ENCODE measurements at places on chromosomes 2 and 18.

DNA sequence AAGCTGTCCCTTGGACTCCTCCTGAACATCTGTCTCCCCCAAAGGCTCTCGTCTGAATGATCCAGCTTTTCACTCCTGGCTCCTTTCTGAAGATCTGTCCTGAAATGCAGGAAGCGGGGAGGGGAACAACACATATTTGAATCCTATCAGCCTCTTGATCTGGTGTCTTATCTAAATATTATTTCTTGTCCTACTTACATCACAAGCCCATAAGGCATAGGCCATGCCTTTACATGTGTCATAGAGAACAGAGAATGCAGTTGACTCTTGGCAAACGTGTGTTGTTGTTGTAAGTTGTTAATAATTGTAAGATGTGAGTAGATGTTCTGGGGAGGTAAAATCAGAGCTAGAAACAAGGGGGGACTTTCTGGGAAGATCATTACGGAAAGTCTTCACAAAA, 57.4 kb downstream of the GATA6 start:
- no peak for DNase-seq

DNA sequence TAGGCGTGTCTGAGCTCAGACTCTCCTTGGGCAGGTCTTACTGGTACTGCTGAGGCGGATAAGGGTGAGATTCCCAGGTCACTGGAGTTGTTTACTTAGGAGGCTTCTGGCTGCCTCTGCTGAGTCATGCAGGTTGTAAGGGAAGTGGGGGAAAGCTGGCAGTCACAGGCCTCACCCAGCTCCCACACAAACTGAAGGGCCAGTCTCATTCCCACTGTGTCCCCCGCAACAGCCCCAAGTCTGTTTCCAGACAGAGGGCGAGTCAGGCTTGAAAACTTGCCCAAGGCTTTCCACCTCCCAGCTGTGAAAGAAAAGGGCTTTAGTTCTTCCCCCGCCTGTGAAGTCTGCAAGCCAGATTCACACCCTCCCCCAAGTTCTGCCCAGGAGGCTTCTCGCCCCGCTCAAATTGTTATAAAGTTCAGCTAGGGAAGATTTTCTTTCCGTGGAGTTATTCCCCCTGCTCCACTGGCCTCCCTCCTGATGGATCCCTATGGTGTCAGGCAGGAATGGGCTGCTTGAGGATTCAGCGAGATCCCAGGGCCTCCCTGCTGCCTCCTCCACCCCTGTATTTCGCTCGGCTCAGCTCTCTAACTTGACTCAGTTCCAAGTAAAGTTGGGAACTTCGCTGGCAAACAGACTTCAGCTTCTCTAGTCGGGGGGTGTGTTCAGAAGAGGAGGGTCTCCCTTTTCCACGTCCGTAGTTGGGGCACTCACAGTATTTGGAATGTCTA, 248.6 kb downstream of the NR4A2 start:
- no peak for DNase-seq

GRCh38 chr2:37779139-37779538, 107.7 kb upstream of the CDC42EP3 start:
- DNase-seq: no peak

GRCh38 chr2:159225025-159226016, 61.2 kb downstream of the WDSUB1 start:
- no peak for DNase-seq

DNA sequence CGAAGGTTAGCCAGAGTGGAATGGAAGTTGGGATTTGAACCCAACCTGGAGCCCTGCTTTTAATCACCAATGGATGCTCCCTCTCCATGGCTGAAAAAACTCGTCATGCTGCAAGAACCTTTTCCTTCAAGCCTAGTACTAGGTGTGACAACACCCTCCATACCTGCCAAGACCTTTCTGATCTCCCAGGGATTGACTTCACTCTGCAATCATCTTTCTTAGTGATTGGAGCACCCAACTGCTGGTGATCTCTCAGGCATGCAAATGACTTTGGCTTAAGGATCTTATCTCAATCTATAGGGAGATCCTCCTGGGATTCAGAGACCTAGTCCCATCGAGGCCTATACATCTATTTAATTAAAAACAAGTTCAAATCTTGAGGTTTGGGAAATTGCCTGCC, 23.5 kb upstream of the ITGB6 start:
- DNase-seq: no peak

- DNase-seq: no peak
These were observed 9.3 kb downstream of the MEX3C start for GRCh38 chr18:51188024-51188701.

DNA sequence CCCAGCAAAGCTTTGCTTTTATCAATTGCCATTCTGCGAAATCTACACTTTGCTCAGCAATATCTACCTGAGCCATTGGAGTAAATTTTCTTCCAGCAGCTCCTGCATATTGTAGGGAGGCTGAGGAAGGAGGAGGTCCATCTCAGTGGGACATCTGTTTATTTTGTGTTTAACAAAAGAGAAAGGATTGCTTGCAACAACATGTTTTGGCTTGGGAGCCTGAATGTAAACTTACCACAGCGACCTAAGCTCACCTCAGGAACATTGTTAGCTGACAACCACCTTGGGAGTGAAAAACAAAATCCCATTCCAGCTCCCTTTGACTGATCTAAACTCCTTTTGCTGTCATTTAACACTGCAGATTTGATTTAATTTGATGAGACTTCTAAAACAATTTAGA, 356.1 kb downstream of the SS18 start:
- DNase-seq: no peak

DNA sequence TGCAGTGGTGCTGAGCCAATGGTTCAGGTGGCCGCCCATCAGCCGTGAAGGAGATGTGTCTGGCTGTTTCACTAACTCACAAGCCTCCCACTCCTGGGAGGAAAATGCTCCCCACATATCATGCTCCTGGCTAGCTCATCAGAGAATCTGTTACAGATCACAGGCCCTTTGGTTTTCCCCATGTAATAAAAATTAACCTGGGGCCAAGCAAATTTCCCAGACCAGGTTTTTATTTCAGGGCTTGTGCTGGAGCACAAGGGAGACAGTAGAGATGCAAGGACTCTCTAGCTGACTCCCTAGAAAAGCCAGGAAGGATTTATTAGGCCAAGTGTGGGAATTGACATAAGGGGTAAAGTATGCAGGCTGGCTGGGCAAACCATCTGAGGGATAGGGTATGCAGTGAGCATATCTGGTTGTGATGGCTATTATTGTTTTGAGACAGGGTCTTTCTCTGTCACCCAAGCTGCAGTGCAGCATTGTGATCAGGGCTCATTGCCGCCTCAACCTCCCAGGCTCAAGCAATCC, 40.6 kb upstream of the CCBE1 start:
- DNase-seq: no peak

DNA sequence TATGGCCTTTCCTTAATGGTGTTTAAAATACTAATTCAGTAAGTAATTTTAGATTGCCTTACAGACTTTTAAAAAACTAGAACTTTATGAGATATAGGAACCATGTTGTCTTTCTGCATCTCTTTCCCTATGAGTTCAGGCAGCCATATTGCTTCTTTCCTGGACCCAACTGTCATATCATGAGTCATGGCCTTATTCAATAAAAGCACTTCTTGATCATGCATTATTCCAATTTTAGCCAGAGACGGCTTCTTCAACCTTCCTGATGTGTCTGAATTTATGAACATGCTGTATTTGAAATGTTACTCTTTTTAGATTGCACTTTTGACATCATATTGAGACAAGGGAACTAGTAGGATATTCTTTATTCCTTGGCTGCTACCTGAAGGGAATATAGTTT, 65.4 kb upstream of the MAP3K20 start:
- no peak for DNase-seq

DNA sequence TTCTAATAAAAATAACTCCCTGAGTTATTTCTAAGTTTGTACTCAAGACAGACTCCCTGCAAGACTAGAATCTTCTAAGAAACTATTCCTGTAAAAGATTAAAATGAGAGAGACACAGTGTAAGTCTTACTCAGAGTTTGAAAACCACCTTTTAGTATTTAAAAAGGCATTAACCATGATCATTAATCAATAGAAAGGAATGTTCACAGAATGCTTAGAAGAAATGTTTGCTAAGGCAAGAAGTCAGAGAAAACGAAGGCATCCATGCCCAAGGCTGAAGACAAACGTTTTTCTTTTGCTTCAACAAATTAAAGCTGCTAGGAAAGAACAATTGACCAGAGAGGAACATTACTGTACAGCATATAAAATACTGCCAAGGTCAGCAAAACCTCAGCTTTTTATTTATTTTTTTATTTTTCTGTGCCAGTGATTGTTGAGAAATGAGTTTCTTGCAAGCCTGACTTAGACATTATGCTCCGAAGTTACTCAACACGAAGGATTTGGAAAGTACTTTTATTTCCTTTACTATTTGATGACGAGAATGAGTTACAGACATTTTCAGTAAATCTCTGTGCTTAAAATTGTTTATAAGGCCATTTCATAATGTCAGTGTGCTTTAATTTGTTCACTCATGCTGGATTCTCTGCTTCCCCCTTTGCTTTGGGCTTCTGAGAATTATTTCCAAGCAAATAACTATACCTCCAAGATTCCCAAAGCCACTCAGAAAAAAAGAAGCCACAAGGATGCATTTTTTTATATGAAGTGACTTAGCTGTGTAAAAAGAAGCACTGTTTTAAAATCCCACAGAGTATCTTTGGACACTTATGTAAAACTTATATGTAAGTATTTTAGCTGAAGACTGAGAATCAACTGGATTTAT, 20.5 kb downstream of the RND3 start:
- no peak for DNase-seq

GRCh38 chr18:32095900-32096229, 4.2 kb downstream of the RNF138 start:
- no peak for DNase-seq

GRCh38 chr2:11244091-11244826, 89.0 kb downstream of the SLC66A3 start:
- DNase-seq: no peak

DNA sequence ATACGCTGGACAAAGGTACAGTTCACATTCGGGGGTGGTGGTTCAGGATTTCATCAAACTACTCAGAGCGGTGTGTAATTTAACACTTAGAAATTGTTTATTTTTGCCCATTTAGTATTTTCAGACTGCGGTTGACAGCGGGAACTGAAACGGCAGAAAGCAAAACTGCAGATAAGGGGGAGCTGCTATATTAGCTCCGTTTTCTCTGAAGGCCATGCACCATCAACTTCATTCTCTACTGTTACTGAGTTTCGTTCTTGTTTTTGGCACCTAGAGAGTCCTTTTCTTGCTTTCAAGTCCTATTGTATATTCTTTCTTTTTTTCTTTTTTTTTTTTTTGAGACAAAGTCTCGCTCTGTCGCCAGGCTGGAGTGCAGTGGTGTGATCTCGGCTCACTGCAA, 121.5 kb upstream of the SP3 start:
- no peak for DNase-seq

- DNase-seq: no peak
These were observed 175.1 kb downstream of the ZFP36L2 start for GRCh38 chr2:43051338-43051737.

DNA sequence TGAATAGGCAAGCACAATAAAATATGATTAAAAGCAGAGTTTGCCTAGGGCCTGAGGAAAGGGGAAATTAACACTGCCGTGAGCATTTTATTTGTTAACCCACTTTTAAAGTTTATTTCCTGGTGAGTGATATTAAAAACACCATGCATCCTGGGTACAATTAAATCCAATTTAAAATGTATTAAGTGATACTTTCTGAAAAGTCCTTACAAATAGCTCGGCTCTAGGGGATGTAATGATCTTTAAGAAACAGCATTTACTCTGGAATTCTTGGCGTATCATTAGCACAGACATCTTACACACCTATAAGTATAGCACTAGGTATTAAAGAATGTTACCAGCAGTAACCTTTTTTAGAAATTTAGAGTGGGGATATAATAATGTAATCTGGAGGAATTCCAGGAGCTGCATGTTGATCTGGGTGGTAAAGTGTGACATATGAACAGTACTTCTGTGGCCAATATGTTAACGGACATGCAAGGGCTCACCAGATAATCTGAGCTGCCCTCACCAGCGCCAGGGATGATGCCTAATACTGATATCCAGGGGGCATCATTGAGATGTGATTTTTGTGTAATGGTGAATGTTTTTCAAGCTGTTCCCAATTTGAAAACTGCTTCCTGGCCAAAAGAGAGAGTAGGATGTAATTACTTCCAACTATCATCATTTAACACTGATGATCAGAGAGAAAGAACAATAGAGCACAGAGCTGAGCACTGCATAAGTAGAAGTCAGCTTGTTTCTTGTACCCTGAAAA, 235.9 kb downstream of the DSEL start:
- DNase-seq: no peak

- DNase-seq: no peak
These were observed 54.3 kb downstream of the GPD2 start for GRCh38 chr2:156490466-156490840.

DNA sequence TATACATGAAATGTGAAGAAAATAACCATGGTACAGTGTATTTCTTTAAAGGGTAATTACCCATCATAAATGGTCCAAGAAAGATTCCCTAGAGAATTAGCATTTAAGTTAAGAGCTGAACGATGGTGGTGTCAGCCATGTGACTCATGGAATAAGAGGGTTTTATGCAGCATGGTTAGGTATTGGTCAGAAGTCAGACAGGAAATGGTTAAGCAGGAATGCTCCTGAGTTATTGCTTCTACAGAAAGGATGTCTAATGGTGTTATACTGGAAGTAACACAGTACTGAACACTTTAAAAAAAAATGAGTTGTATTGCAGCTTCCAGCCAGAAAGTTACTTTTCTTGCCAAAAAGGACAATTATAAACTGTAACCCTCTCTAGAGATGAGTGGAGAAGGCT, 72.7 kb upstream of the UBE2E3 start:
- DNase-seq: no peak

DNA sequence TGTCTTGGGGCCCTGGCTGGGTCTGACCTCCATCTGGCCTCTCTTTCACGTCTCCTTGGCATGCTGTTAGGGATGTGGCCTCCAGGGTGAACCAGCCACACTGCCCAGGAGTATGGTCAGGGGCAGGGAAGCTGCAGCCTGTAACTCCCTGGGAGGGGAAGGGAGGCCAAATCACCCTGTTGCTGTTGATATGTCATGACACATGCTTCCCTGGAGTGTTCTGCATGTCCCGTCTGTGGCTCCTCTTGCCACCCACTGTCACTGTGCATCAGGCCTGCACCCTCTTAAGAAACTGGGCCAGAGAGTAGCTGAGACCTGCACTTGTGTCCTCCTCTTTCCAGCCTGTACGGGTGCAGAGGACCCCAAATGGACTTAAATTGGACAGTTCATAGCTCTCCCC, 221.3 kb downstream of the FHOD3 start:
- DNase-seq: no peak

DNA sequence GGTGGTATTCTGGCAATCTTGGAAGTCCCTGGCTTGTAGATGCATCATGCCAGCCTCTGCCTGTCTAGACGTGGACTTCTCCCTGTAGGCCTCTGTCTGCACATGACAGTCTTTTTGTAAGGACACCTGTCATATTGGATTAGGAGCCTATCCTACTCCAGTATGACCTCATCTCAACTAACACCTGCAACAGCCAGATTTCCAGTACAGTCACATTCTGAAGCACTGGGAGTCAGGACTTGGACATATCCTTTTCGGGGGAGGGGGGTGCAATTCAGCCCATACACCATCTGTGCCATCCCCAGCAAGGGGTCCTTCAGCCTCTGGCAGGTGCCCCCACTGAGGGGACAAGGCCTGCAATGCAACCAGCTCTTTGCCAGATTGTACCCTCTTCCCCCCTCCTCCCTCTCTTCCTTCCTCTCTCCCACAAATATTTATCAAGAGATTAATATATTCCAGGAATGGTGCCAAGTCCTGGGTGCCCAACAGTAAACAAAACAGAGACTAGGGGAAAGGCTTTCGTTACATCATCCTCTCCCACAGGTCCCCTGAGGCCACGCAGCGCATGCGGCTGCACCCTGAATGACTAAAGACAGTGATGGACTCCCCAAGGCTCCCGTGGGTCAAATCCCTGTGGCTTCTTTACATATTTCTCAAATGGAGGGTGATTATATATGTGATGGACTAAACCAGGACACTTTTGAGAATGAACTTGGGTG, 20.5 kb upstream of the MYCN start:
- DNase-seq: no peak
